ENCODE measurements at places on chromosomes 11 and 22.

DNA sequence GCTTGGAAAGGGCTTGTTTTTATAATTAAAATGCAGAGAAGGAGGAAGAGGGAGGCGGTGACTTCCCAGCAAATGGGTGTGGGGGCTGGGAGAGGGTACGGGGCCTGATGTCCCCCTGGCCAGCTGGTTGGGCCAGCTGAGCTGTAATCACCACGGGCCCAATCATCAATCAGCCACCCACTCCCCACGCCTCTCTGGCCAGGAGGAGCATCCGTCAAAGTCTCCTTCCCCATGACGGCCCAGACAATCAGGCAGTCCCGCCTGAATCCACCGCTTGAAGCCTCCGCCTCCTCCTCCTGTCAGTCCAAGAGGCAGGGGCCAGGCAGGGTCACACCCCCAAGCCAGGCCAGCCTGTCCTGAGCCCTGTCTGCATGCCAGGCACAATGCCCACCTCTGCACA lies 13.3 kb upstream of the CABP7 start:
- DNase-seq, result no peak

GRCh38 chr11:73215191-73216134 lies 2.6 kb upstream of the P2RY2 start:
- no peak for DNase-seq

DNA sequence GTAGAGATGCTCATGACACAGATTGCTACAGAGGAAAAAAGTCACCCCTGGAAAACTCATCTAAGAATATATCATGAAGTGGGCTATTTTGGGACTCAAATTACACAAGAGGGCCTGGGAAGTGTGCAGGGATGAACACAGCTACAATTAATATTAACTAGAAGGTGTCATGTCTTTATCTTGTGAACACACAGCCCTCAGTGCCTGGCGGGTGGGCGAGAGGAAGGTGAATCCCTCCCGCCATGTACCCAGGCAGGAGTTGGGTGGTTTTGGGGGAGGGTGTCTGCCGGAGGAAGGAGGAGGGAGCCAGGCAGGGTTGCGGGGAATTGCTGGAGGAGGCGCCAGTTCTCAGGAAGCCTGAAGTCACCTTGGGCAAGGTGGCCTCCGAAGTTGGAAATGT lies 5.1 kb upstream of the FAM83F start:
- no peak for DNase-seq

GRCh38 chr11:1085440-1086170 lies 10.9 kb downstream of the MUC2 start:
- DNase-seq, result no peak

- DNase-seq, result no peak
Measured at GRCh38 chr11:72587696-72588095, 86.5 kb downstream of the PDE2A start.

GRCh38 chr11:102583141-102583873 lies 41.8 kb downstream of the MMP20 start:
- no peak for DNase-seq

GRCh38 chr11:40328890-40329614 lies 1130.4 kb downstream of the LRRC4C start:
- DNase-seq, result peak; percentile 60

GRCh38 chr11:69703768-69704507 lies at the start of gene FGF19:
TSS of gene FGF19 (minus strand) at chr11:69704022. CDS start at chr11:69703876, 146 bp downstream.
- DNase-seq, result peak; percentile 42

DNA sequence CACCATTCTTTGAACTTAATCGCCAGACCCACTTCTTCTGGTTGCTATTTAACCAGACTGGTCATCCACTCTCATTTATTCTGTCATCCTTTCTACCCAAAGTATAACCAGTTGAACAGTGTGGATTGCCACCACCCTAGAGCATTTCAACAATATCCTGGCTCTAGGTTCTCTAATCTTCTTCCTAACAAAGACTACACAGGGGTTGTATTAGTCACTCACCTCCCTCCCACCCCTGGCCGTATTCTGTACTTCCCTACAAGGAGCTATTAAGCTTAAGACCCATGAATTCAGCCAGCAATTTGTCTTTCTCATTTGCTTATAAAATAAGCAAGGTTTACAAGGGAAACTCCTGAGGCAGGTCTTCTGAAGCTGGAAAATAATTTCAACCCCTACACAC lies 46.9 kb upstream of the CEP126 start:
- DNase-seq, result no peak
